ENCODE measurements at places on chromosomes 11 and 22.
A peak's percentile ranks its signal among the peaks of the same experiment; 100 is the strongest.

GRCh38 chr11:79708319-79708932, 267.6 kb upstream of the TENM4 start:
- DNase-seq: no peak

- DNase-seq: no peak
Measured at GRCh38 chr22:48654492-48654891, 1173.2 kb downstream of the BRD1 start.

GRCh38 chr22:41862160-41862529, 29.2 kb downstream of the SREBF2 start:
- peak; percentile 69 for DNase-seq

DNA sequence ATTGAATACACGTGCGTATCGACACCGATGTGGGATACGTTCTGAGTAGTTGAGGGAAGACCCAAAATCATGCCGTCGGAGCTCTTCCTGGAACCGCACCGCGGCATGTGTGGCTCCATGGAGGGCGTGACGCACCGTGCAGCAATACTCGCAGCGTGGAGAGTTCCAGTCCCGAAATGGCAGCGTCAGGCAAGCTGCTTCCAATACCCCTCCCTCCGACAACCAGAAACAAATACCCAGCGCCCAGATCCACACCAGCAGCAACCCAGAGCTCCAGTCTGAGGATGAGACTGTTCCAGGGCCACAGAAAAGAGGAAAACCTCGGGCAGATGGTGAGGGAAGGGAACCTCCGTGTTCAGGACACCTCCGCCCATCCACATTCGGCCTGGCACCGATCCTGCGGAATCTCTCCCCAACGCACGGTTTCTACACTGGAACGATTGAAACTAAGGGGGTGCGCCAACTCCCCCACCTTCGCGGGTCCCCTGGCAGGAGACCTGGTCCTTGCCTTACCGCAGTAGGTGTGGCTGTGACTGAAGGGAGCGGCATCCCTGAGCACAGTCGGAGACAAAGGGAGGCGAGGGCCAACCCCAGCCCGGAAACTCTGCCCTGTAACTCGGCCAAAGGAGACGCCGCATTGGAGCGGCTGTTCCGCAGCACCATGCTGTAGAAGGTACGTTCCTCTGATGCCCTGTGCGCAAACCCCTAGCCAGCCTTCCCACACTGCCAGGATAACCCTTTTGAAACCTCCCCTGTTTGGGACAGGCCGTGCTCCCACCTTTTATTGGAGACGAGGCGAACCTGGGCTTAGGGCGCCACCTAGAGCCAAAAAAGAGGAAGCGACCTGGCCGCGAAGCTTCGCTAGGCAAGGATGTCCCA, 28.2 kb downstream of the DBX1 start:
- DNase-seq: peak; percentile 19

GRCh38 chr22:37986371-37986770, 2.0 kb upstream of the SOX10 start:
- no peak for DNase-seq

DNA sequence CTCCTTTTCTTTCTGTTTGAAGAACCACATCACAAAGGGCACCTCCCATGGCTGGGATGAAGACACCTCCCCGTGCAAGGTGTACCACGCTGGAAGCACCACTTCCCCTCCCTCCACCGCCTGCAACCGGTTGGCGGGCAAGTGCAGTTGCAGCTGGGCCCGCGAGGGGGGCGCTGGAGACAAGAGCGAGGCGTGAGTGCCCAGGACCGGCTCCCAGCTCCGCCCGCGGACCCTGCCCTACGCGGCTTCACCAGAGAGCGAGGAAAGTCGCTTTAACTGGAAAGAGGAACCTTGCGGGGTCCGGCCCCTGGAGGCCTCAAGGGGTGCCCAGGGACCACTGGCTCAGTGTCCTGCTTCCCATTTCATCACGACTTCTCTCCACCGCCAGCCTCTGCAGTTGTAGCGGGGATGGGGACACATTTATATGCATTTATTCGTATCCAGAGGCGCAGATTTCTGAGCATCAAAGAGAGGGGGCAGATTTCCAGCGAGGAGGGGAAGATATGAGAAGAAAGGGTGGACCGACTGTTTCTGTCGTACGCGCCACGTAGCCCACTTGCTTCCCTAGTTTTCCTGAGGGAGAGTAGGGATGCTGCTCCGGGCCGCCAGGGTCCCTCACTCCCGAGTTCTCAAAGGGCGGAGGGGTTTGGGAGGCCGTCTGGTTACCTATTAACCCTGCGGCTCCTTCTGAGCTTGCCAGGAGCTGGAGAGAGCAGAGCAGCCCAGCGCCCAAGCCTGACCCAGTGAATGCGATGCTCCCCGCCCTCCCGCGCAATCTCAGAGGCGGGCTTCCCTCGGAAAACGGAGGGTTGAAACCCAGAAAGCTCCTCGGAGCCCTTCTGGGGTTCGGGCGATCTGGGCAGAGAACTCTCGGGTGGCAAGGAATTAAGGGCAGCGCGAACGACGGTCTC, 3.5 kb downstream of the ESAM start:
- peak; percentile 72 for DNase-seq

GRCh38 chr11:12291313-12291712, 86.1 kb upstream of the PARVA start:
- no peak for DNase-seq

DNA sequence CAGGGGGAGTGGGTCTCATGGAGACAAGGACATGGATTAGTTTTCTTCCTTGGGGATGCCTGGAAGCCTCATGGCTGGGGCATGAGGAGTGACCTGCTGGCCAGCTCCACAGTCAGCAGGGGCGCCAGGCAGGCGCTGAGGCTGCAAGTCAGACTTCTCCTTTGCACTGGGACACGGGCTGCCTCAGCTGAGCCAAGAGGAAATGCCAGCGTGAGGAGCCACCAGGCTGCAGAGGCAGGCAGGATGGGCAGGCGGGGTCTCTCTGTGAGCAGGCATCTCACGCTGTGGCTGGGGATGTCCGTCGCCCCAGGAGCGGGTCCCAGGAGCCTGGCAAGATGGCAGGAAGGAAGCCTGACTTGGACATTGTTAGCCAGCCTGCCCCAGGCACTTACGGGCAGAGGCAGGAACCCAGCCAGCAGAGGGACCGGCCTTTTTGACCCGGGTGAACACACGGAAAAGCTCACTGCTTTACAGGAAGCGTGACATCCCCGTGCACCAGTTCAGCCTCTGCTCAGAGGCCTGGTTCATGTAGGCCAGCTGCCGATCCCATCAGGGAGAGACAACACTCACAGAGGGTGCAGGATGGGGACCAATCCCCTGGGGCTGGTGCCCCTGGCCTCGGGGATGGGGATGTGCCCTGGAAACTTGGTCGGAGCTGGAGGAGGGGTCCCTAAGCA, 10.2 kb downstream of the GNB1L start:
- no peak for DNase-seq

- no peak for DNase-seq
Measured at GRCh38 chr11:32087597-32087996, 3.3 kb upstream of the RCN1 start.

GRCh38 chr11:70338594-70338993, 59.7 kb upstream of the CTTN start:
- DNase-seq: no peak

- DNase-seq: no peak
Measured at GRCh38 chr11:62574363-62575071, 826 bp upstream of the EEF1G start.

DNA sequence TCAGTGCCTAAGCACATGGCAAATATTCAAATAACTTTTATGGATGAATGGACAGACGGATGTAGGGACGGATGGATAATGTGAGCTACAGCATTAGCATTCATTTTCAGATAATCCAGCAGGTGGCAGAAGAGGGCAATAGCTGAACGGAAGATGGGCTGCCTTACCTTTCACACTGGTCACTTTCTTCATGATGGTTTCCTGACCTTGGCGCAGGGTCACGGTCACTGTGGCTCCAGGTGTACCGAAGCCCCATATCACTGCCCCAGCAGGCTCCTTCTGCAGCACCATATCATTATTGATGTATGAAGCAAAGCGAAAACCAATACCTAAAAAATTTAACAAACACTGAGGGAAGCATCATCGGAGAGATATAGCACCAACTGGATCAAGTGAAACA, 4.3 kb downstream of the SIAE start:
- peak; percentile 43 for DNase-seq

DNA sequence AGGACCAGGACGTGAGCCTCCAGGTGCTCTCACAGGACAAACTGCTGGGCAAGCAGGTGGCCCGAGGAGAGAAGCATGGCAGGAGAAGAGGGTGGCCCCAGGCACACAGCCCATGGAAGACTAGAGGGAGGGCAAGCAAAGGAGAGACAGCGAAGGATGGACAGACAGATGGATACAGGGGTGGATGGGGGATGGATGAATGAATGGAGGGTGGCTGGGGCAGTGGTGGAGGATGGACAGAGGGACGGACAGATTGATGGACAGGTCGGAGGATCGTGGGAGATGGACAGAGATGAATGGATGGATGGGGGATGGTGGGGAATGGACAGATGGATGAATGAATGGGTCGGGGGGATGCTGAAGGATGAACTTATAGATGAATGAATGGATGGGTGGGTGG, 22.7 kb downstream of the ARVCF start:
- no peak for DNase-seq

DNA sequence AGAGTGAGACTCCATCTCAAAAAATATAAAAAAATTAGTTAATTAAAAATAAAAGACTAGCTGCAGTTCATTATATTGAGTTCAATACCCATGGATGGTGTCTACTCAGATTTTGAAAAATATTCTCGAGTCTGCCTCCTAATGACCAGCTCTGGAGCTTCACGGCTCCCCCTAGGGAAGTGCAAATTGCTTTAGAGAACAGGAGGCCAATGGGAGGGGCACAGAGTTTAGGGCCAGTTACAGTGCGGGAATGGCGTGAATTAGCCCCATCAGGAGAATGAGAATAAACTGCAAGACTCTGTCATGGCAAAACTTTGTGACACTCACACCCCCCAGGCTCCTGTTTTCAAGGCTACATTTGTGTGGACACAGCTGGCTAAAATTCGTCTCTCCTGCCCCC, 4.6 kb downstream of the FGF4 start:
- DNase-seq: no peak

DNA sequence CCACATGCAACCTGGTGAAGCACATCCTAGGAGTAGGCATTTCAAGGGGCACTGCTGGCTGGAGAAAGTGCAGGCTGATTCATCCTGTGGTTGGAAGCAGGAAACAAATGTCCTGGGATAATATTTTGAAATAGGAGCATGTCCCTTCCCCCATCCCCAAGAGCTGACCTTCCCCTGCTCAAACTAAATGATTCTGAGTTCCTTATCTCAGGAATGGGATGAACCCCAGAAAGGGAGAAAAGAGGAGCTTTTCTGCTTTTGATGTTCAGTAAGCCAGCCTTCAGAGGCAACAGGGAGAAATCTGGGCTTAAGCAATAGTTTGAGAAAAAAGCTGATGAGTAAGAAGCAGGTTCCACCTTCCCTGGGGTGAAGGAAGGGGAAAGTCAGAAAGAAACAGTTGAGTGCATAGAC, 19.5 kb upstream of the SPON1 start:
- DNase-seq: no peak

DNA sequence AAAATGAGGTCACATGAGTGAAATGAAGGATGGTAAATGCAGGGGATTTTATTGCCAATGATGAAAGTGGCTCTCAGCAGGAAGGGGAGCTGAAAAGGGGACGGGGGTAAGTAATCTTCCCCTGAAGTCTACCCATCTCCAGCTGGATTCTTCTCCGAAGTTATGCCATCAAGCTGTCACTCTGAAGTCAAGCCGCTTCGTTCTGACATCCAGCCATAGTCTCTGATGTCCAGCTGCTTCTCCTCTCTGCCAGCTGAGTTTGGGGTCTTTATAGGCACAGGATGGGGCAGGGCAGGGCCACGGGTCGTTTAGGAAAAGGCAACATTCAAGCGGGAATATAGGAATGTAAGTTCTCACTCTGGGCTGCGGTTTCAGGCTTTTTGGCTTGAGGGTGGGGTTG, 181.9 kb upstream of the ANO3 start:
- no peak for DNase-seq

- no peak for DNase-seq
Measured at GRCh38 chr11:12222055-12222792, 111.8 kb downstream of the MICAL2 start.

DNA sequence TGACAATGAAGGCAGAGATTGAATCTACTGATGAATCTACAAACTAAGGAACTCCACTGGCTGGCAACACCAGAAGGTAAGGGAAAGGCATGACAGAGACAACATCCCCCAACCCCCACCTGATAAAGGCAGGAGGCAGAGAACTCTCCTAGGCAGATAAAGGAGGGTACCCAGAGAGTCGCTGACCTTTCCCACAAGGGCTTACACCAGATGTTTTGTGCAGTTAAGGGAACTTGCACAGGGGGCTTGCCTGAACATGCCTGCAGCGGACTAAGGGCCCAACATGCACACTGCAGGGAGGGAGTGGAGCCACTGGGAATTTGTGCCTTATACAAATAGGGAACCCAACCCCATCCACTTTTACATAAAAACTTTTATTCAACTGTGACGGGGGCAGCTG, 1996.9 kb upstream of the RAG2 start:
- no peak for DNase-seq

DNA sequence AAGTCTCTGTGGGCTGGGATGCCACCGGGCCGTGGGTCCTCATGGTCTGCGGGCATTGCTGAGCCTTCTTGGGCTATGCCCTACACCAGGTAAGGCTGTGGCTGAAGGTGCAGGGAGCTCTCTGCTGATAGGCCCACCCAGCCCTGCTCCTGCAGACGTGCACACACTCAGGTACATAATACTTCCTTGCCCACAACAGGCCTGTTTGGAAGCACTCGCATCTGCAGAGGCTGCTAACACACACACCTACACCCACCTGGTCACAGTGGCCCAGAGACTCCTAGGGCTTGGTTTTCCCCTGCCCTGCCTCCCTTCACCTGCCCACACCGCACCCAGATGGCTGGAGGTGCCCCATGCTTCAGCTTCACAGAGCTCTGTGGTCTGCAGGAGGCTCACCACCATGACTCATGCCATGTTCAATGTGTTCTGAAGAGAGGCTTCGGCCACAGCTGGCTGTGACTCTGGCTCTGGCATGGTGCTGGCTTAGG, 72.8 kb upstream of the KCNQ1OT1 start:
- no peak for DNase-seq

DNA sequence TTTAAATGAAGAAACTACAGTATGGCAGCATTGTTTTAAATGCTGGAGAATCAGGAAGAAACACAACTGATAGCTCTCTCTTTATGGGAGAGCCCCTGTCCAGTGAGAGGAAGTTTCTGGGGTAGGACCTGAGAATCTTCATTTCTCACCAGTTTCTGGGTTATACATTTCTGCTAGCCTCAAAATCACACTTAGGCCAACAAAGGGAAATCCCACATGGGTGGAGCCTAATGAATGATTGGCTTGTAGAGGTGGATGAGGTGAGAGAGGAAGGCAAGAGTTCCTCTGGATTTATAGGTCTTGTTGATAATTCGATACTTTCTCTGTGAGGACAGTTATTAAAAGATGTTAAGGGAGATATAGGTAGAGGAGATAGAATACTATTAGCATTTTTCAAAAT, 1397.3 kb upstream of the TENM4 start:
- DNase-seq: no peak

Measured in CD8-positive, alpha-beta T cell (primary cell).